ENCODE measurements at places on chromosomes 13 and 19.
A peak's percentile ranks its signal among the peaks of the same experiment; 100 is the strongest.

DNA sequence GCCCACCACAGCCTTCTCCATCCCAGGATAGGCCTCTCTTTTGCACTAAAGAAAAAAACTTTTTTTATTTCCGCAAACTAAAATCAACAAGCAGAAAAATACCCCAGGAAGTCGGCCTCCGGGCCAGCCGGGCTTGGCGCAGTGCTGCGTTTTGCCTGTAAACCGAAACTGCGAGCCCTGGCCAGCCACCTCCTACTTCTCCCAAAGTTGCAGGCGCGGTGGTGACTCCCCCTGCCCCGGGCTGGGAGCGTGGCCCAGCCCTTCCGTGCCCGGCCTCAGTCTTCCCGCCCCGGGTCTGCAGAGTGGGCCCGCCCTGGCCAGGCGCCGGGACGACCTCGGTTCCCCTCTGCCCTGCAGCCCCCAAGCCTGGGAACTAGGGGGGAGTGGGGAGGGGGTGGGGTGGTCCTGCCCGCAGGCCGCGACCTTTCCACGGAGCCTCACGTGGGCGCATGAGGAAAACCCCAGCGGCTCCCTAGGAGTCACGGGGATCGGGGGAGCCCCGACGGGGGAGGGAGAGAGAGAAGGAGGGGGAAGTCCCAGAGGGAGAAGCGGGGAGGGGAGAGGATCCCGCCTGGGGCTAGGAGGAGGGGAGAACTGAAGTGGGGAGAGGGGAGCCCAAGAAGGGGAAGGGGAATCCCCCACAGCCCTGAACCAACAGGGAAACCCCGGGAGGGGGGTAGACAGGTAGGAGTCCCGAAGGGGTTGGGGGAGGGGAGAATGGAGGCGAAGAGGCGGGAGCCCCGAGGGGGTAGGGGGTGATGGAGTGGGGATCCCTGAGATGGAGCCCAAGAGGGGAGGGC lies 3.0 kb downstream of the GADD45B start:
- peak; percentile 93 for DNase-seq

GRCh38 chr13:112774829-112775565 lies 85.2 kb downstream of the ATP11A start:
- DNase-seq: no peak

GRCh38 chr19:2329501-2329916 lies 1.0 kb downstream of the SPPL2B start:
- DNase-seq: no peak

- peak; percentile 51 for DNase-seq
These were observed 557 bp downstream of the PSPC1 start for GRCh38 chr13:19782049-19782726.

DNA sequence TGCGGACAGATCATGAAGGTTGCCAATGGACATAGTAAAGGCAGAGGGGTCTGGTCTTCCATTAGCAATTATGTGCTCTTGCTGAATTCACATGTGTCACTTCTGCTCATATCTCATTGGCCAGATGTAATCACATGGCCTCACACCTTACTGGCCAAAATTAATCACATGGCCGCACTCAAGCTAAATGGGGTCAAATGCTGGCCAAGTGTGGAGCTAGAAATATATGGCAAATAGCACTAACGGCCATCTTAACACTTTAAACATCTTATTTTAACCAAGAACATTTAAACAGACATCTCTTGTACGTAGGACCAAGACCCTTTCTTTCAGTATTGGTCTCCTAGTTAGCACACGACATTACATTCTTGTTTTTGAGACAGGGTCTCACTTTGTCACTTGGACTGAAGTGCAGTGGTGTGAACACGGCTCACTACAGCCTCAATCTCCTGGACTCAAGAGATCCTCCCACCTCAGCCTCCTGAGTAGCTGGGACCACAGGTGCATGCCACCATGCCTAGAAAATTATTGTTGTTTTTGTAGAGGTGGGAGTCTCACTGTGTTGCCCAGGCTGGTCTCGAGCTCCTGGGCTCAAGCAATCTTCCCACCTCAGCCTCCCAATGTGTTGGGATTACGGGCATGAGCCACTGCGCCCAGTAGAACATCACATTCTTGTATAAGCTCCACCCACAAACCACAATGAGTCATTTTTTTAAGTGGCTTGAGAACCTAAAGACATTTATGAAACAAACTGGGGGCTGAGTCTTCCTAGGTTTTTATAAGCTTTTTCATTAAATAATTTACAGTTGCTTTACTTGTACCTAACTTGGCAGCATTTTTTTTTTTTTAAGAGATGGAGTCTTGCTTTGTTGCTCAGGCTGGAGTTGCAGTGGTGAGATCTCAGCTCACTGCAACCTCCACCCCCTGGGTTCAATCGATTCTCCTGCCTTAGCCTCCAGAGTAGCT lies 2.9 kb upstream of the PTOV1 start:
- DNase-seq: no peak

- DNase-seq: peak; percentile 45
These were observed 483.9 kb downstream of the FOXO1 start for GRCh38 chr13:40182591-40182990.

- no peak for DNase-seq
These were observed 222.8 kb downstream of the POSTN start for GRCh38 chr13:37375724-37376123.

- no peak for DNase-seq
These were observed 255.3 kb upstream of the TSHZ3 start for GRCh38 chr19:31604493-31605040.

DNA sequence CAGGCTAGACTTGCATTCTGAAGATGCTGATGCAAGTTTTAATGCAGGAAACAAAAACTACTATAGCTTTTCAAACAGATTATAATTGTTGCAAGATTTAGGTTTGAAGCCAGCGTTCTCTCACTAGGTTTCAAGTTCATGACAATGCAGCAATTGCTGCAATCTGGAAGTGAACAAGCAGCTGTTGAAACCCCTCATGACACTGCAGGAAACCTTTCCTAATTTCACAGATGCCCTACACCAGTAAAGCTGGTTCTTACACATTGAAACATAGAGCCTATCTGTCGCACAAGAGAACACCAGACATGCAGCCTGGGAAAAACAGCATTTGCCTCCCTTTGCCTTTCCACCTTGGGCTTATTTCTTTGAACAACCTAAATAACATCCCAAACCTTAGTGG lies 1737.2 kb upstream of the MIR17HG start:
- DNase-seq: no peak

- DNase-seq: no peak
These were observed 63.4 kb upstream of the MCF2L start for GRCh38 chr13:112905619-112905989.

GRCh38 chr13:64749301-64749700 lies 2480.8 kb downstream of the PCDH9 start:
- no peak for DNase-seq

GRCh38 chr19:10074153-10074552 lies 12.0 kb upstream of the SHFL start:
- peak; percentile 51 for DNase-seq

- no peak for DNase-seq
These were observed 431.3 kb downstream of the SLITRK6 start for GRCh38 chr13:85367887-85368286.

DNA sequence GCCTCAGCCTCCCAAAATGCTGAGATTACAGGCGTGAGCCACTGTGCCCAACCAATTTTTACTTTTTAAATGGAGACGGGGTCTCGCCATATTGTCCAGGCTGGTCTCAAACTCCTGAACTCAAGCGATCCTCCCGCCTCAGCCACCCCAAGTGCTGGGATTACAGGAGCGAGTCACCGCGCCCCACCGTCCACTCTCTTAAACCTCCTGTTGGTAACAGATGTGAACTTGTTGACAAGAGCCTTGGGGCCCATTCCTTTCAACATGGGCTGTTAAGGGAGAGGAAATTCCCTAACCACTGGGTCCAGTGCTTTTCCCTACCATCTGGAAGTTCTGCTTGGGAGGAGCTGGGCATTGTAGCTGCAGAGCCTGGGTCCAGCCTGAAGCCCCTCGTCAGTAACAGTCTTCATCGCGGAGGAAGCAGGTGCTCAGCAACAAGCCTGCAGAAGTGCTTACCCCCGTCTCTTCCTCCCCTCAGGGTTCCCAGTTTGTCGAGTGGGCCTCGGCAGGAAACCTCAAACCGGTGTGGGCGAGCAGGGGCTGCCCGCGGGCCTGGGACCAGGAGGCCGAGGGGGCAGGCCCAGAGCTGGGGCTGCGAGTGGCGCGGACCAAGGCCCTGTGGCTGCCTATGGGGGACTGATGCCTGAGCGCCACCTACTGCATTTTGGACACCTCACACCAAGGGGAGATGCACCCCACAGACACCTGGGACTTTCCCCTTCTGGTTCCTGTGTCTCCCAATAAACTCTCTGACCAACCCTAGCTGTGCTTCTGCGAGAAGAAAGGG lies 4.0 kb upstream of the FLT3LG start:
- no peak for DNase-seq

GRCh38 chr19:12801466-12802266 lies at the start of the genes PRDX2 and THSD8:
Gene PRDX2, minus strand, starts transcription at chr19:12801800. Its CDS starts 539 bp downstream, at chr19:12801261.
Gene THSD8, plus strand, starts transcription at chr19:12802069. Its CDS starts 3 bp downstream, at chr19:12802072.
- peak; percentile 79 for DNase-seq

- peak; percentile 93 for DNase-seq
These were observed 9.1 kb downstream of the ZNF653 start for GRCh38 chr19:11496391-11497163.

GRCh38 chr13:83265279-83265678 lies 617.0 kb downstream of the SLITRK1 start:
- no peak for DNase-seq

DNA sequence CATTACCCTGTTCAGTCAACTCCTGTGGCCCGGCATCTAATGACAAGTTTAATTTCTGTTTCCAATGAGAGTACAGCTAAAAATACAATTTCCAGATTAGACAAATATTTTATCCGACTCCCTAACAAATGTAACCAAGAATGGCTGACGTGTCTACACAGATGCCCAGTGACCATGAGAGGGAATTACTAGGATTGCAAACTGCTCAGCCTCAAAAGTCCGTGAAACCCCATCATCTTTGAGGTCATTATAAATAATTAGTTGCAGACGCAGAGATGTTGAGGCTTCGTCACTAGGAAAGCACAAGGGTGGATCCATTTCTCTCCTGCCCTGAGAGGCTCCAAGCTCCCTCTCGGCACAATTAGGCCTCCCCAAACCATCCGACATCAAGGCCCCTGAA lies 104.1 kb upstream of the ZNF507 start:
- DNase-seq: no peak

GRCh38 chr19:50008532-50008931 lies 16.6 kb downstream of the VRK3 start:
- peak; percentile 66 for DNase-seq

- peak; percentile 79 for DNase-seq
These were observed 958 bp downstream of the JUND start for GRCh38 chr19:18280247-18281081.

DNA sequence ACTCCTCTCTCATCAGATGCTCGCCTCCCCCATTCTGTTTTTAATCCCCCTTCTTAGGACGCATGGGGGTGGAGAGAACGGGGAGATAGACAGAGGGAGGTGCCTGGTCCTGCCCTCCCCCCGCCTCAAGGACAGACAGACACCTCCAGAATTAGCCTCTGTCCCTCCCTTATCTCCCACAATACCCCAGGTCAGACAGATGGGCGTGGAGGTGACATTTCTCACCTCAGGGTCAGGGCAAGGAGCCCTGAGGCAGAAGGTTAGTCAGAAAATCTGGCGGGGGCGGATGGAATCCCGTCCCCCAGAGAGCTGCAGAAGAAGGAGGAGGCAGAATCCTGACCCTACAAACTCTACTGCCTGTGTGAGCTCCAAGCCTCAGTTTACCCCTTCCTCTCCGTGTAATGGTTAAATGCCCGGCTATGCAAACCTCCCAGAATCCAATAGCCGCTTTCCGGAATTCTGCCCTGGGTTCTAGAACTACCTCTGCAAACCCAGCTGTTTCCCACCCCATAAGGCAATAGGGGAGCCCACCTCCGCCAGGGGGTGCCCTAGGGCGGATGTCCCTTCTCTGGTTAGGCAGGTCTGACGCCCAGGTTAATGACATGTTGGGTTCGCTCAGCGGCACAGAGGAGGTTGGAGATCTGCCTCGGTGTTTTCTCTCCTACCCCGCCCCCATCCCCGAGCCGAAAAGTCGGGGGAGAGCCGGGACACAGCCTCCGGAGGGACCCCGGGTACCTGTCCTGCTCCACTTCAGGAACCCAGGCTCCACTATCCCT lies 900 bp downstream of the PPP1R13L start:
- DNase-seq: peak; percentile 95

DNA sequence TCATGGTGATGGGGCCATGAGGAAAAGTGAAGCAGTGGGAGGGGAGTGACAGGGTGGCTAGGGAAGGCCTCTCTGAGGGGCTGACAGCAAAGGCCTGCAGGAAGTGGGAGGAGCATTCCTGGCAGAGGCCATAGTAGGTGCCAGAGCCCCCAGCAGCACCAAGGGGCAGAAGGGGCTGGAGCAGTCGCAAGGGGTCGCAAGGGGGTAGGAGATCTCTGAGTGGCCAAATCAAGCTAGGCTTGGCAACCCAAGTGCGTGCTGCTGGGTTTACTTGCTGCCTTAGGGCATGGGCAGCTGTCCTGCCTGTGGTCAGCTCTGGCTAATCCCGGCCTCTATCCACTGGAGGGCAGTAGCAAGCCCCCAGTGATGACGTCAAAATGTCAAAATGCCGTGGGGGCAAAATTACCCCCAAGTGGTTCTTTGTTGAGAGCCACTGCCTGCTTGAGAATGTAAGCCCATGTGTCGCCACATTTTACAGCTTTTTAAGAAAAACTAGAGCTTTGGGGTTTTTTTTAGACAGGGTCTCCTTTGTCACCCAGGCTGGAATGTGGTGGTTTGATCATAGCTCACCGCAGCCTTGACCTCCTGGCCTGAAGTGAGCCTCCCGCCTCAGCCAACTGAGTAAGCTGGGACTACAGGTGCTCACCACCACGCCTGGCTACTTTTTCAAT lies 11.8 kb downstream of the CCDC97 start:
- DNase-seq: peak; percentile 93

- DNase-seq: peak; percentile 60
These were observed 31.2 kb upstream of the CACNA1A start for GRCh38 chr19:13537454-13537853.

DNA sequence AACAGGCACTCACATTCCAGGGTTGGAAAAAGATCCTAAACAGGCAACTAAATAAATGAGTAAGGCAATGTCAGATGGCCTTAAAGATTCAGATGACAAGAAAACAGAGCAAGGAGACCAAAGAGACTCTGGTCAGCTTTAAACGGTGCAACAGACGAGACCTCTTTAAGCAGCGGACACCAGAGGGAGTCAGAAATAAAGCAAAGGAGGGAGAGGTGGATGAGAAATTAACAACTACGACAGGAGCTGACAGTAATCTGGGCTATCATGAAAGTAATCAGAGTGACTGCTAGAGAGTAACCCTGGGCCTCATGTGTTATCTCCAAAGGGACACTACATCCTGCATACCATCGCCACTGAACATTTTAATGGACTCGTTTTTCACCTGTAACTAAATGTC lies 1.1 kb downstream of the ZNF550 start:
- DNase-seq: peak; percentile 51

DNA sequence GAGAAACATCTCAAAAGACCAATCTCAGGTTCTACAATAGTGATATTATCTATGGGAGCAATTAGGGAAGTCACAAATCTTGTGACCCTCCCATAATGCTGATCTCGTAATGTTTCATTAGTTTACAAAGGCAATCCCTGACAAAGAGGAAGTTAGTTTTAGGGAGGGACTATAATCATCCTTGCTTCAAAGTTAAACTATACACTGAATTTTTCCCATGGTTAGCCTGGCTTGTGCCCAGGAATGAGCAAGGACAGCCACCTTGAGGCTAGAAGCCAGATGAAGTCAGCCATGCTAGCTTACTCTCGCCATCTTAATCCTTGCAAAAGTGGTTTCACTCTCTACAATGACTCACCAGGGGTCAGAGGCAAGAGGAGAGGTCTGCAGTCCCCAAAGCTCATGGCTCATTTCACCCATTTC lies 5.4 kb downstream of the CEACAM3 start:
- no peak for DNase-seq

GRCh38 chr13:95233026-95233635 lies 68.1 kb downstream of the ABCC4 start:
- no peak for DNase-seq

Measured in mesendoderm (in vitro differentiated cells).